Neuronal stem cell (in vitro differentiated cells): ENCODE measurements at places on chromosomes 4 and X.

- DNase-seq = no peak
These were observed 81.5 kb downstream of the COX18 start for GRCh38 chr4:72987741-72988729.

GRCh38 chr4:156628858-156629257, 342.7 kb downstream of the PDGFC start:
- no peak for DNase-seq

- peak; percentile 48 for DNase-seq
These were observed at the start of gene SPOCK3 for GRCh38 chr4:167234316-167234881. Gene SPOCK3, minus strand, starts transcription at chr4:167234494.

DNA sequence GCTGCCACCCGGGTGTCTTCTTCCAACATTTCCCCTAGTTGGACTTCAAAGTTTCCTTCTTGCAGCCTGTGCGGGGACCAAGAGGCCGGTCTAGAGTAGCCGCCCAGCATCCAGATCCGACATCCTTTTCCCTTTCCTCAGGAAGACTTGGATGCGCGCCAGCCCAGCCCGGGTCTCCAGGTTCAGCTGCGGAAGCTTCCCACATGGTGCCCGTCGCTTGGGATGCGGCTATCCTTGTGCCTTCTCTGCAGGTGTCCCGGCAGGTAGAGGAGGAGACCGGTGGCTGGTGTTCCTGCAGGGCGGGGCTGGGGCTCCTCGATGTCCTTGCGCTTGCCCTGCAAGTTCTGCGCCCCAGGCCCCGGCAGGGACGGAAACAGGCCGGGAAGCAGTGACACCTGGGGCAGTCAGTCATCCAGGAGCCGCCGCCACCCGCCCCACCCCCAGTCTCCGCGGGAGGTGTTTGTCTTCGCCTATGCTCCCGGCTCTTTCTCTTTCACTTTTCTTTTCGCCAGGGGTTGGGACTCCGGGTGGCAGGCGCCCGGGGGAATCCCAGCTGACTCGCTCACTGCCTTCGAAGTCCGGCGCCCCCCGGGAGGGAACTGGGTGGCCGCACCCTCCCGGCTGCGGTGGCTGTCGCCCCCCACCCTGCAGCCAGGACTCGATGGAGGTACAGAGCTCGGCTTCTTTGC, at the start of gene IL15:
Gene IL15, plus strand, starts transcription at position 502 of the 689 bp plus-strand sequence. CDS start 82,882 bp downstream, outside the sequence.
- peak; percentile 30 for DNase-seq

DNA sequence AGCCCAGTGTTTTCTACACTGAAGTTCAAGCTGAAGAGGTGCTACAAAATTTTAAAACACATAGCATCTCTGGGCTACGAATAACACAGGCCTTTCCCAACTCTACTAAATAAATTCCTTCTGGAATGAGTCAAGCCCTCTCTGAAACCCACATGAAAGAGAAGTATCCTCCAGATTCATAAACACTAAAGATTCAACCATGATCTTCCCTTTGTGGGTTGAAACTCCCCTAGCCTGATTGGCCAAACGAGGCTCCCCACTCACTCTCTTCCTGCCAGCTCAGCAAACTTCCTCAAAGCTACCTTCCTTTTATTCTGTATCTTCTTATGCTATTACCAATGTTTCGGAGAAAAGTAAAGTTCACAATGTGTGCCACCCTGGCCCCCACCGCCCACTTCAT, 95.4 kb downstream of the NKX6-1 start:
- no peak for DNase-seq

- no peak for DNase-seq
These were observed 9.7 kb downstream of the SLC39A8 start for GRCh38 chr4:102335616-102336015.

- DNase-seq = no peak
These were observed 7.2 kb downstream of the PCDH7 start for GRCh38 chr4:30727409-30727808.

DNA sequence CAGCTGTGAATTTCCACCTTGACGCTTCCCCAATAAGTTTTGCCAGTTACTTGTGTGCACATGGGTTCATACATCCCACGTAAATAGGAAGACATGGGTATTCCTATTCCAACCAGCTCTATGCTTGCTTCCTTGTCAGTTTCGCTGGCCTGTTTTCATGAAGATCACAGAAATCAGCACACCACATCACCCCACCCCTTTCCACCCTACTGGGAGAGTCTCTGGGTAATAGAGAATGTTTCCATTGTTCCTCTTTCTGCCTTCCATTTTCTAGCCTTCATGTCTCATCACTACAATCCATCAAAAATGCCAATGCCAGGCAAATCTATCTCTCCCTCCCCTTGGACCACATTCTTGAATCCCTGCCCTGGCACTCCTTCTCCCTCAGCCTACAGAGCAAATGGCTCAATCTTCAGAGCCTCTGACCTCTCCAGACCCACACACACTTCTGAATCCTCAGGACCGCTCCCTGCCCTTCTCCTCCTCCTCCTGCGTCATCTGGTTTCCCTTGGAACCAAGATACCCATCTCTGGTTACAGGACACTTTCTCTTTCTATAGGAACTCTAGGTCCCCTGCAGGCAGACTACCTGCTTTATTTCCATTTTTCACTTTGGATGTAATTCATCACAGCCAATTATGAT, 323.3 kb downstream of the DHX15 start:
- DNase-seq = no peak

- no peak for DNase-seq
These were observed 108.7 kb upstream of the PLS3 start for GRCh38 chrX:115452251-115452650.

GRCh38 chrX:133258481-133258880, 40.3 kb upstream of the TFDP3 start:
- DNase-seq = no peak

GRCh38 chr4:97828646-97829045, 314.6 kb downstream of the STPG2 start:
- no peak for DNase-seq

DNA sequence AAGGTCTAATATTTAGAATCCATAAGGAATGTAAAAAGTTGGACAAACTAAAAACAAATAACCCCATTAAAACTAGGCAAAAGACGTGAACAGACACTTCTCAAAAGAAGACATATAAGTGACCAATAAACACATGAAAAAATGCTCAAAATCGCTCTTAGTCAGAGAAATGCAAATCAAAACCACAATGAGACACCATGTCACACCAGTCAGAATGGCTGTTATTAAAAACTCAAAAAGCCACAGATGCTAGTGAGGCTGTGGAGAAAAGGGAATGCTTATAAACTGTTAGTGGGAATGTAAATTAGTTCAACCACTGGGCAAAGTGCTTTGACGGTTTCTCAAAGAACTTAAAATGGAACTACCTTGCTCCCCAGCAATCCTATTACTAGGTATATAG, 674.3 kb upstream of the MAGEB2 start:
- DNase-seq = no peak

DNA sequence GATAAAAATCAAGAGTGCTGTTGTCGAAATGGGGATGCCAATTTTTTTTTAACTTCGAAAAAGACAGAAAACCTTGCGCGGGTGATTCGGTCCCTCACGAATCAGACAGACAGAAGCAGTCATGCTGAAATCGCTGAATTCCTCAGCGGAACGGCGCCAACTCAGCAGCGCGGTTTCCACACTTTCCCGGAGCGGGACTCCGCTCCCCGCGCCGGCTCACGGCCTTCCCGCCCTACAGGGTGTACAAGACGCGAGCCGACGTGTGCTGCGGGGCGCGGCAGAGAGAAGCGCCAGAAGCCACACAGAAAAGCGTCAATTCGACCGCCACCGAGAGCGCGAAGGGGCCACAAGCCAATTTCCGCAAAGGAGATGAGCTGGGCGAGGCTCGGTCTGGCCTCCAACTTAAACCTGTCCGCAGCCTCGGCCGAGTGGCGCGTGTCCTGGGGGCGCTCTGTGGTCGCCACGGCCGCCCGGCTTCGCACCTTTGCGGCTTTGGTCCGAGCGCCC, 1.3 kb downstream of the NEXMIF start:
- peak; percentile 1 for DNase-seq

- no peak for DNase-seq
These were observed 39.3 kb upstream of the LPAR4 start for GRCh38 chrX:78708262-78708661.

GRCh38 chr4:130306566-130306965, 1210.6 kb downstream of the C4orf33 start:
- DNase-seq = no peak

DNA sequence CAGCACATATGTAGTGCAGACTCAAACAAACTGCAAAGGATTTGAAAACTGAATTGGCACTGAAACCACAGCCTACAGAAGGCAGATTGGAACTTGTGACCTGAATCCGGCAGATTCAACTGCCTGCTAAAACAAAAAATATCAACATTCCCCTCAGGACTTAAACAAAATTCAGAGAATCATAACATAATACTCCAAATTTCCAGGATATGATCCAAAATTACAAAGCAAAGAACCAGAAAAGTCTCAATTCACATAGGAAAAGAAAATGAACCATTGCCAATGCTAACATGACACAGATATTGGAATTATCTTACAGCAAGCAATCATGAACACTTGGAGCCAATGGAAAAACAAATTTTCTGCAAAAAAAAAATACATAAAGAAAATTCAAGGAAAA, 250.4 kb downstream of the PRDM5 start:
- DNase-seq = no peak

- no peak for DNase-seq
These were observed 112.1 kb downstream of the FAM53A start for GRCh38 chr4:1572010-1572385.

DNA sequence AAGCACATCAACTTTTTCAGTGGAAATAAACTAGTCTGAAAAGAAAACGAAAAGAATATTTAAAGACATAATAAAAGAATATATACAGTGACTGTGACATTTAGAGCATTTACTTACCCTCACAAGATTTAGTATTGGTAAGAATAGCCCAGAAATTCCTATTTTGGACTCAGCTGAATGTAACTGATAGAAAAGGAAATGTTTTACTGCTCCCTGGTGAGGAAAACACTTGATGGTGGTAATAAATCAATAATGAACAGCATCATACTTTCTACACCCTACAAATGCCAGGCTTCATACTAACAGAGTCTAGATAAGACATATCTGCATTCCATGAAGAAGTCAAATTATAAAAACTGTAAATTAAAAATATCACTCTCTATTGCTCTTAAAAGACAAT, 753.5 kb upstream of the PCDH10 start:
- no peak for DNase-seq

GRCh38 chr4:168587411-168588125, 90.7 kb downstream of the PALLD start:
- DNase-seq = no peak

GRCh38 chrX:45851434-45851991, 650.8 kb upstream of the DIPK2B start:
- no peak for DNase-seq

- no peak for DNase-seq
These were observed 325.7 kb downstream of the PCDH7 start for GRCh38 chr4:31045724-31046318.

DNA sequence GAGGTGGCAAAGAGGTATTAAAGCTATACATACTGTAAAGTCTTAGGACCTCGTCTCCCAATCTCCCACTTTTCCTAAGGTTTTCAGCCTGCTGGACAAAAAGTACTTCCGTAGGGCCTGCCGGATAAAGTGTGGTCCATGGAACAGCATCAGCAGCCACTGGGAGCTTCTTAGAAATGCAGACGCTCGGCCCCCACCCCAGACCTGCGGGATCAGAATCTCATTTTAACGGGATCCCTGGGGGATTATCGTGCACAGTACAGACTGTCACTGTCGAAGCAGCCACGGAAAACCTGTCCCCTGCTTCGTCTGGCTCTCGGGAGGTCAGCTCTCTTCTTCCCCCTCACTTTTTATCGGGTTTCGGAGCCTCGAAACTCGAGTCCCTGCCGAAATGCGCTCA, 802 bp downstream of the ADGRG2 start:
- no peak for DNase-seq

GRCh38 chr4:105135785-105136184, 10.9 kb upstream of the TET2 start:
- no peak for DNase-seq

- DNase-seq = no peak
These were observed 93.2 kb upstream of the ATP8A1 start for GRCh38 chr4:42750091-42750490.

GRCh38 chrX:12210971-12211370, 72.7 kb downstream of the FRMPD4 start:
- DNase-seq = no peak

DNA sequence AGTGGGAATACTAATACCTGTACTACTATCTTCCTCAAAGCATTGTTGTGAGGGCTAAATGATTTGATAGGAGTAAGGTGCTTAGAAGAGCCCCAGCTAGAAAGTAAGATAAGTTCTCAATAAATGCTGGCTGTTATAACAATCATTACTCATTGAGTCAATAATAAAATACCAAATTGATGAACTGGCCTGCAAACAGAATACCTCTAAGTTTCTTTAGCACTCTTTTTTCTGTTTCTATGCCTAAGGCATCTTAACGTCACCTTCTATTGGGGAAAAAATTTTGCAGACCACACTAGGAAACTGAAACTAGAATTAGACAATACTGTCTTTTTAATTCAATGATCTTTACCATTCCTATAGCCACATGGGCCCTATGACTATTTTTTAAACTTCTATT, 1.2 kb downstream of the CLTRN start:
- DNase-seq = no peak

DNA sequence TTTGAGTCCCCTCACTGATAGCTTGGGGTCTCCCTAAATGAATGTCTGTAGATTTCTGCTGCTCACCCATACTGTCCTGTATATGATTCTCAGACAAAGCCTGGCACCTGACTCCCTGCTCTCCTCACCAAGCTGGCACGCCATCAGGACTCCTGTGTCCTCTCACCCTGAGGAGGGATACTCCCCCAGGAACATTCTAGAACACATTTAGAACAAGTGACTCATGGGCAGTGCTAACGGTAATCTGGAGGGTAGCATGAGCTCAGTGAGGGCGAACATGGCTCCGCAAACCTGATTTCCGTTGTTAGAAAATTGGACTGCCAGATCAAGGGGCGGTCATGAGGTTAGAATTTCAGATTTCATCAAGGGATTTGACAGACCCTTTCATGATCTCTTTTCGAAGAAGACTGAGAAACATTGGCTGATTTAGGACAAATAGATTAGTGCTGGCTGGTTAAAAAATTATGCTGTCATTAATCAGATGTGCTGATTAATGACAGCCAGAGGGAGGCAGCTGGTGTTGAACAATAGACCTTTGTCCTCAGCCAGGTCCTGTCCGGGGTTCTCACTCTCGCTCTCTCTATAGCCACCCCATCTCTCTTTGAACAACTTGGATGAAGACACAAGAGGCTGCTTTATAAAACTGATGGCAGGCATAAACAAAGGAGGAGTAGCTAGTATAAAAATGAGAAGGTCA, 244.3 kb downstream of the PTTG2 start:
- no peak for DNase-seq

- no peak for DNase-seq
These were observed 103.4 kb upstream of the PDLIM3 start for GRCh38 chr4:185638548-185639301.

DNA sequence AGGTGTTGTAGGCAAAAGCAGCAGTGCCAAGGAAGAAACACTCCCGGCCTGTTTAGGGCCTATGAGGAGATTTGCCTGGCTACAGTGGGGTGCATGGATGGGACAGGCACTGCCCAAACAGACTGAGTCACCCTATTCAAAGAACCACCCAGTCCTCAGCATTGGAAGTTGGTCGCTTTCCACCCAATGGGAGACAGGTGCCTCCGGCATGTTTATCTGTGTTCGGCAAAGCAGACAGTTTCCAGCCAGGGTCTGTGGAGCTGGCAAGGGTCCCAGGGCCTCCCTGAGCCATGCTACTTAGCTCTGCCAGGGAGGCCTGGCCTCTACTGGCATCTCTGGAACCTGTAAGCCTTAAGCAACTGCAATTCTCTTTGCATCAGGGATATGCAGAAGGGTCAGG, 165.1 kb upstream of the ATP6AP2 start:
- no peak for DNase-seq
